ENCODE measurements at places on chromosomes 11 and 22. TPM values are rescaled to one million over a fixed set of nuclear protein-coding genes. Genes with fewer than 3 reads are reported as not detected.

- peak; percentile 77 for DNase-seq
Measured at GRCh38 chr22:39207141-39208012, 37.4 kb downstream of the PDGFB start.

GRCh38 chr22:39148026-39148726 lies 4.3 kb downstream of the CBX7 start:
- DNase-seq: no peak

- peak; percentile 78 for DNase-seq
Measured at GRCh38 chr22:30408388-30409102, 11.7 kb downstream of the SEC14L2 start.

- DNase-seq: no peak
Measured at GRCh38 chr11:110428956-110429730, 605 bp upstream of the FDX1 start.

DNA sequence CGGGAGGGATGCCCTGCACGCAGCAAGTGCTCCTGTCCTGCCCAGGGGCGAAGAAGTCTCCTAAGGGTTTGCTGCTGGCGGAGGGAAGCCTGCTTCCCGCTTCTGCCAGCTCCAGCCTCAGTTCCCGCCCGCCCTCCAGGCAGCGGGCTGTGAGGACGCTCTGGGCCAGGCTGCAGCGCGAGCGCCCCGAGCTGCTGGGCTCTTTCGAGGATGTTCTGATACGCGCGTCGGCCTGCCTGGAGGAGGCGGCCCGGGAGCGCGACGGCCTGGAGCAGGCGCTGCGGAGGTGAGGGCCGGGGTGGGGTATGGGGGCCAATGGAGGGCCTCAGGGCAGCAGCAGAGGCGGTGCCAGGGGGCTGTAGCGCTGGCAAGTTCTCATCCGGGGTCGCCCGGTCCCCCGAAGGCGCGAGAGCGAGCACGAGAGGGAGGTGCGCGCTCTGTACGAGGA lies 2.2 kb downstream of the CRACR2B start:
- DNase-seq: no peak

DNA sequence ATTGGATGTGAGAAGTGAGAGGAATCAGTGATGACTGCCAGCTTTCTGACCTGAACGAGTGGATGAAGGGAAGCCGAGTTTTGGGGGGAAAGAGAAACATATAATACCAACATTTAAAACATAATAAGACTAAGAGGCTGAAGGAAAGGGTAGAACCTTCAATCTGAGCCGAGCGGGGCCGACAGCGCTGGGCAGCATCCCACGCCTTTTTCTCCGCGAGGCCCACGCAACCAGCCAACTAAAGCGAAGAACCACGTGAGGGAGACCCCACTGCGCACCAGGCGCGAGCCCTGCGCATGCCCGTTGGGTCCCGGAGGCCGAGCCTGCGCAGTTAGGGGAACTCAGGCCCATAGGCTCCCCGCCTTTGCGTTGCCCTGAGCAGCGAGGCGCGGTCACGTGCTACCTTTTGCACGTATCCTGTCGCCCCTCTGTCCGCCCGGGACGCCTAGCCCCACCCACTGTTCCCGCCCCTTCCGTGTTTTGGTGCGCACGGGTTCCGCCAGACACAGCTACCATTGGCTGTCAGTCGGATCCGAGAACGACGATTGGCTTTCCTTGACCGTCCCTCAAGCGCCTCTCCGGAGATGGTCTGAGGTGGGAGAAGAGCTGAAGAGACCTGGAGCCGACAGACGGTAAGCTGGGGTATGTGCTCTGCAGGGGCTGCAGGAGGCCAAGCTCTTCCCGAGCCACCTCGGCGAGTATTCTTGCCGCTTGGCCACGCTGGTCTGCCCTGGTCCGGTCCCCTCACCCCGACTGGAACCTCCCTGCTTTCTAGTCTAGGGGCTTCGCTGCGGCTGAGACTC lies at the start of gene HINFP:
TSS of gene HINFP (plus strand) at position 573 of the 803 bp plus-strand sequence. CDS start 5,365 bp downstream, outside the sequence.
- DNase-seq: peak; percentile 93

DNA sequence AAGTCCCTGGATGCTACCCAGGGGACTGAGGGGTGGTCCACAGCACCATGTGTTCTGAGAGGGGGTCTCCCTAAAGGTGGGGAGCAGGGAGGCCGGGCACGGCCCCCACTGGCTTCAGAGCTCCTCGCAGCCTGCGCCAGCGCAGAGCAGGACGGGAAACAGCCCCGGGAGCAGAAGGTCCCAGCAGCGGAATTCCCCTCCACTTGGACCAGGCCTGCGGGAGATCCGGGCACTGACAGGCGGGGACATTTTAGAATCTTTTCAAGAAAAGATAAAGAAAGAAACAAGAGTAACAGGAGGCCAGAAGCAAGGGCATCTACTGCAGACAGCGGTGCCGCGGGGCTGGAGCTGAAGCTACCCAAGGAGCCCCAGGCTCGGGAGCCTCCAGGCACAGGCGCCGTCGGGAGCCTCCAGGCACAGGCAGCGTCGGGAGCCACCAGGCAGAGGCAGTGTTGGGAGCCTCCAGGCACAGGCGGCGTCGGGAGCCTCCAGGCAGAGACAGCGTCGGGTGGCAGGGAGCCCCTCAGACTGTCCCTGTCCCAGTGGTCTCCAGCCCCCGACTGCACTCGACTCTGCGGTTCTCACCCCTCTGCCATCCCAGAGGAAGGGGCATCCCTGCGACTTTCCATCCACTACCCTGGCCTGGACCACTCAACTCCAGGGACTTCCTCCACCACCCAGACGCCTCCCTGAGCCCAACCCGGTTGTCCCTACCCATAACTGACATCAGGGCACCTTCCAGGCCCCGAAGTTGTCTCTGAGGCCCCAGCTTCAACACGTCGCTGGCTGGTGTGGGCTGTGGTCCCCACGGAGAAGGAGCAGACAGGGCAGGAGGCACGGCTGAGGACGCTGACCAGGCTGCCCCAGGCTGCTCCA lies 211.1 kb downstream of the BRD1 start:
- DNase-seq: no peak

GRCh38 chr11:118633979-118634378 lies 26.6 kb downstream of the PHLDB1 start:
- DNase-seq: no peak

- DNase-seq: no peak
Measured at GRCh38 chr22:39456522-39457197, at the start of gene MGAT3. Gene MGAT3 (plus strand): TSS chr22:39457012. CDS start chr22:39487348, 30,336 bp downstream.

- no peak for DNase-seq
Measured at GRCh38 chr11:127308291-127308690, 307.7 kb upstream of the KIRREL3 start.

GRCh38 chr11:44524751-44525201 lies 40.7 kb upstream of the CD82 start:
- DNase-seq: no peak

- peak; percentile 90 for DNase-seq
Measured at GRCh38 chr22:42930810-42931420, 73.8 kb upstream of the ARFGAP3 start.

DNA sequence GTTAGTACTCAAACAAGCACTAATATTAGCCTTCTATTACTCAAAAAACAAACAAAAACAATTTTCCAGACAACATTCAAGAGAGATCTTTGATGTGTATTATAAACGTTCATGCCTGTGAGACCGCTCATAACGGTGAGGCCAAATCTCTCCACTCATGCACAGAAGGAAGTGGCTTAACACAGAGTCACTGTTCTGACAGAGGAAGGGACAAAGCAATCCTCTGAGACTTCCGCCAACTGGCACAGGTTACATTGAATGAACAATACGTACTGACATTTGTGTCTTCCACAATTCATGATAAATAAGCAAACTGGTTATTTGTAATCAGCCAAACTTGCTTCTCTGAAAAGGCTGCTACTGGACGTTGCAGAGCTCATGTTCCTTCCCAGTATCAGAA lies 30.5 kb downstream of the CHKA start:
- DNase-seq: no peak

DNA sequence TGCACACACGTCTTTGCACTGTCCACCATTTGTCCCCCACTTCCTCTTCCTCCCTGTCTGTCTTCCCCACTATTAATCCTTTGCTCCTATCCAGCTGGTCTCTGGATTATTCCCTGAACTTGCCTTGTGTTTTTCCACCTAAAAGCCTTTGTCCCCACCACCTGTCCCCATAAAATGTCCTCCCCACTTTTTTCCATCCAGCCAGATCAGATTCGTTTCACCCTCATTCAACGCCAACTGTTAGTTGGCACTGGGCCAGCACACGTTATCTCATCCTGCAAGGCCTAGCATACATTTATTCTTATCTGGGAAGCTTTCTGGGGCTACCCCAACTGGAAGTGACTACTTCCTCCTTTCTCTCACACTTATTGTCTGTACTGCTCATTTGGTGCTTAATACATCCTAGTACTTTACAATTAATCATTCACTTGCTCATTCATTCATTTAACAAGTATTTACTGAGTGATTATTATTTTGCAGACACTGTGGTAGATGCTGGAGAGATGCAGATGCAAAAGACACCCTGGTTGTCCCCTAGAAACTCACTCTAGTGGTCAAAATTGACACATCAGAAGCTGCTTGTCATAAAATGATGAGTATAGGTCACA lies 96.2 kb downstream of the RASSF10 start:
- DNase-seq: no peak

DNA sequence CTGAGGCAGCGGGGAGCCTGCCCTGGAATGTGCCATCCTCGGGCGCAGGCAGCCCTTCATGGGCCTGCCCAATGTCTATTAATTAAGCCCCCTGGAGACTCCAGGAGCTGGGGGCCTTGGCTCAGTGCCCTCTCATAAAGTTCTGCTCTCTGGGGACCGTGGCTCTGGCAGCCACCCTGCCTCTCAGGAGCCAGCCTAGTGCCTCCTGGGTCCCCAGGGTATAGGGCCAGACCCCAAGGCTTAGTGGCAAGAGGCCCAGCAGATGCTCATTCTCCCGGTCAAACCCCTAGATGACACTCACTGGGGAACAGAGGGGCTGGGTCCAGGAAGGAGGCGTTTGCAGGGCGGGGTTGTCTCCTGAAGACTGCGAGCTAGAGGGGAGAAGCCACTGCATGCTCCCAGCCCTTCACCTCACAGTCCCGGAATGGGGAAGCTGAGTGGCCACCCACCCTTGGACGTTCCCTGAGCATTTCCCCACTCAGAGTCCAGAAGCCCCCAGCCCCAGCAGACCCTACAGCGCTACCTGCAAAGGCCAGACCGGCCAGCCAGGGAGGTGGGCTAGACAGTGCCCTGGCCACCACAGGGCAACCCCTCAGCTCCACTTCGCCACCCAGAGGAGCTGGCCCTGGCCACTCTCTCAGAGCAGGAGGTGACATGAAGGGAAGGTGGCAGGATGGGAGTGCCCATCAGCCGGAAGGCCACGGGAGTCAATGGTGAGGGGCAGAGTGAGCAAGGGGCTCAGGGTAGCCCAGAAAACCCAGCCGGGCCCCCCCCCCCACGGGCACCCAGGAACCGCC lies 83.0 kb downstream of the CDKN1C start:
- DNase-seq: no peak

GRCh38 chr11:34147581-34147980 lies 42.2 kb downstream of the NAT10 start:
- DNase-seq: no peak

GRCh38 chr11:16293204-16293681 lies 63.1 kb downstream of the SOX6 start:
- peak; percentile 9 for DNase-seq

Gene RHOD
- polyA plus RNA-seq: 243 TPM

Gene LRRN4CL
- polyA plus RNA-seq: 0.32 TPM

Gene CALCA
- polyA plus RNA-seq: not detected

Gene ZNHIT2
- polyA plus RNA-seq: 21.8 TPM

Gene CRYBB3
- polyA plus RNA-seq: 0.31 TPM

Gene PSMC3
- 249 TPM for polyA plus RNA-seq

Gene INPP5J
- polyA plus RNA-seq: 1.1 TPM

Gene C22orf15
- polyA plus RNA-seq: 0.51 TPM

Gene EIF3M
- polyA plus RNA-seq: 337 TPM

Gene CNIH2
- polyA plus RNA-seq: 0.51 TPM

Gene SYCE3
- polyA plus RNA-seq: 0.34 TPM

Gene BEST1
- polyA plus RNA-seq: 0.25 TPM

Gene EML3
- 19.7 TPM for polyA plus RNA-seq

Gene TMPRSS5
- 0.11 TPM for polyA plus RNA-seq

Gene P2RX6
- polyA plus RNA-seq: 0.21 TPM

All from foreskin keratinocyte (primary cell).